ENCODE measurements at places on chromosomes 11 and 22.

DNA sequence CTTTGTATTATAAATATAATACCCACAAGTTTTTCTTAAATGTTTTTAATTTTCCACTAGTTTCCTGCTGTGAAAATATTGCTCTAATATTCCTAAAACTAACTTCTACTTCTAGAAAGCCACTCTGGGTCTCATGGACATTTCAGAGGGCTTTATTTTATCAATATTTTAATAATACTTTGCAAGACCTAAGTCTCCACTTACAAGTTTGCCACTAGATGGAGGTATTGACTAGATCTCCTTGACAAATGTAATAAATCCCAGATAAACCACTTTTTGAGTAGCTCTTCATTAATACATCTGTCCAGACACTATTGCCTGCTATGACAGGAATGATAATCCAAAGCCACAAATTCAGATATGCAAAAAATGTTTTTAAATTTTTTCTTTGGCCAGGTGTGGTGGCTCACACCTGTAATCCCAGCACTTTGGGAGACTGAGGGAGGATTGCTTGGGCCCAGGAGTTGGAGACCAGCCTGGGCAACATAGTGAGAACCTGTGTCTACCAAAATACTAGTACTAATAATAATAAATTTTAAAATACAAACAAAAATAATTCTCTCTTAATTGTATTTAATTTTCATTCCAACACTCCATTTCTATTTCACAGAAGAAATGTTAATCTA, 3.5 kb upstream of the ACAT1 start:
- peak; percentile 82 for DNase-seq

GRCh38 chr11:128335729-128336128, 251.6 kb downstream of the ETS1 start:
- DNase-seq = no peak

DNA sequence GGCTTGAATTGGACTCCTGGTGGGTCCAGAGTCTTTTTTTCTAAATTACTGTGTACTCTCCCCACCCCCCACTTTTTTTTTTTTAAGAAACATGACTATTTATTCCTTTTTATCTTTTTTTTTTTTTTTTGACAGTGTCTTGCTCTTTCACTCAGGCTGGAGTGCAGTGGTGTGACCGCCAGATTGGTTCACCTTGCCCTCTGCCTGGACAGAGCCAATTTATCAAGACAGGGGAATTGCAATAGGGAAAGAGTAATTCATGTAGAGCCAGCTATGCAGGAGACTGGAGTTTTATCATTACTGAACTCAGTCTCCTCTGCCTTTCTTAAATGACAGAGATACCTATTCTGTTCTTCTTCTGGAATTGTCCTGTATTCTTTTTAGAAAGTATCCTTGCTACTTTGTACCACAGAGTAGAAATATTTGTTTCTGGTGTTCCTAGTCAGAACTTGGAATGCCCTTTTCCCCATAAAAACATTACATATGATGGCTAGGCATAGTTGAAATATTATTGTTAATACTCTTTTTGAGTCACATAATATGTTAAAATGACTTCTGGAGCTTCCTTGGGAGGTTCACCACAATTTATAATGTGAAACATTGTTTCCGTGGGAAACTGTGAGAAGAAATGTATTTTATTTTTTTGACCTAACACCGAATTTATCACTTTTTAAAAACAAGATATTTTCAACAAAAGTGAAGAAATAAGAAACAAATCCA, 95.6 kb downstream of the UVRAG start:
- DNase-seq = no peak

- peak; percentile 97 for DNase-seq
These were observed 54.7 kb downstream of the MICAL3 start for GRCh38 chr22:17969701-17970113.

GRCh38 chr11:120168108-120168959, 30.4 kb upstream of the TRIM29 start:
- DNase-seq = peak; percentile 32

- no peak for DNase-seq
These were observed 104.7 kb upstream of the CLMP start for GRCh38 chr11:123299721-123300120.

GRCh38 chr22:19196841-19197612, 18.5 kb upstream of the SLC25A1 start:
- DNase-seq = no peak

GRCh38 chr11:36565031-36565610, 2.7 kb upstream of the RAG1 start:
- no peak for DNase-seq

DNA sequence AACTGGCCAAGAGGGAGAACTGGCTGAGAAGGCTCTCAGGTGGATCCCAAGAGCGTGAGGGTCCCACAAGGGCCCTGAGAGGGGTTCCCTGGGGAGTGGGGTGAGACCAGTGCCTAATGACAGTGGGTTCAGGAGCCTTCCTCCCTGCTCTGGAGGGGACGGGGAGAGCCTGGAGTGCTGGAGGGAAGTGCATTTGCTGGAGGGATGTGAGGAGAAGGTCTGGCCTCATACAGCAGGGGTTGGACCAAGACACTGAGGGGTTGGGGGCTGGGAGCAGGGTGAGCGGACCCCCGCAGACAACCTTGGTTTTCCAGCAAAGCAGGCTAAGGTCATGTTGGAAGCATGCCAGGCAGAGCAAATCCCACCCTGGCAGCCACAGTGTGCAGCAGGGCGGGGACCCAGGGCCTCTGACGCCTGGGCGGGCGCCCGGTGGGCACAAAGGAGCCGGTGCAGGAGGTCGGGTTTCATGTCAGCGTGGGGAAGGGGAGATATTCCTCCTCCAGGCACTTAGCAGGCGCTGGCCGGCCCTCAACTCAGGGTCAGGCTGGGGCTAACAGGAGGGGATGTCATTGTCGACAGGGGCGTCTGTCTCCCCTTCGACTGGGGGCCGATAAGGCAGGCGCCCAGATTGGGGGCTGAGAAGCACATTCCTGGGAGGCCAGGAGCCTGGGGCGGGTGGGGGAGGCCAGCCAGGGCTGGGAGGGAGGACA, 3.1 kb upstream of the DERL3 start:
- DNase-seq = no peak

GRCh38 chr11:62909107-62909894, 11.9 kb downstream of the CHRM1 start:
- peak; percentile 62 for DNase-seq

- no peak for DNase-seq
These were observed 7.2 kb downstream of the TMEM86A start for GRCh38 chr11:18705651-18706281.

DNA sequence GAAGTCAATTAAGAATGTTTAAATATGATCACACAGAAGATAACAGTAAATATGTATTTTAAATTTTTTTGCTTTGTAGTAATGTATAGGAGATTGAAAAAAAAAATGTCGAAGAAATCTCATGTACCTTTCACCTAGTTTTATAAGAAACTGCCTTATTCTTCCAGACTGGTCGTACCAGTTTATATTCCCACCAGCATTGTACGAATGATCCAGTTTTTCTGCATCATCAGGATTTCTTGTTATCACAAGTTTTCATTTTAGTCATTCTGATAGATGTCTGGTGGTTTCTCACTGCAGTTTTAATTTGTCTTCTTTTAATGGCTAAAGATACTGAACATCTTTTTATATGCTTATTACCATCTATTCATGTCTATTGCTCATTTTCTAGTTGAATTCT, 101.8 kb upstream of the CTSC start:
- no peak for DNase-seq

DNA sequence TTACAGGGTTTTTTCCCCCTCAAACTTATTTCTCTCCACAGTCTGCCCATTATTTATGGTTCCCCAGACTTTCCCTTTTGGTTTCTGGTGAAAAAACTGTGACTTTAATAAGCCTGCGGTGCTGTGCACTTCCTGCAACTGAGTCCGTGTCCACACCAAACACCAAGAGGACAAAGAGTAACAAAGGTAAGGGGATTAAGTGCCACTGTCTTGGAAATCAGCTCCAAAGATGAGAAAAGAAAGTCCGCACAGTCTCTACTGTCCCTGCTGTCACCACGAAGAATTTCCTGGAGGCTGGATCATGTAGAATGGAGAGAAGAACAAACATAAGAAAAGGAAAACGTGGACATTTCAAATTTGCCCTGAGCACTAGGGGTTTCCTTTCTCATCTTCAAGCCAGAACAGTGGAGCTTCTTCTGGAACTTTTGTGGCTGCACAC, 17.9 kb upstream of the PRAME start:
- DNase-seq = no peak

- peak; percentile 79 for DNase-seq
These were observed 40.5 kb downstream of the TPCN2 start for GRCh38 chr11:69089258-69089657.

DNA sequence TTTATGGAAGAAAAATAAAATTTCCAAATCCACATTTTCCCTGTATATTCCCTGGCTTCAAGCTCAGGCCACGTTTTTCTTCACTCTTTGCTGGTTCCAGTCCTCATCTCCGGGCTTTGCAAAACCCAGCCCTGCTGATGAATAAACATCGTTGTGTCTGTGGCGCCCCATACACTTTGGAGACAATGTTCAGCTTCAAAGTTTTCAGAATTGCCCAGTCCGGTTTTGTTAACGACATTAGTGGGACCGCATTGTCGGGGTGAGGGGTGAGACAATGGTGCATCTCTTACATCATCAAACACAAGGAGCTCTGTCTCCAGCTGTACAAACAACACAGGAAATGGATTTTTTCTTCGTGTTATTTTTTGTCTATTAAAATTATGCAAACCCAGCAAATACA, 53.4 kb upstream of the HTATIP2 start:
- no peak for DNase-seq

DNA sequence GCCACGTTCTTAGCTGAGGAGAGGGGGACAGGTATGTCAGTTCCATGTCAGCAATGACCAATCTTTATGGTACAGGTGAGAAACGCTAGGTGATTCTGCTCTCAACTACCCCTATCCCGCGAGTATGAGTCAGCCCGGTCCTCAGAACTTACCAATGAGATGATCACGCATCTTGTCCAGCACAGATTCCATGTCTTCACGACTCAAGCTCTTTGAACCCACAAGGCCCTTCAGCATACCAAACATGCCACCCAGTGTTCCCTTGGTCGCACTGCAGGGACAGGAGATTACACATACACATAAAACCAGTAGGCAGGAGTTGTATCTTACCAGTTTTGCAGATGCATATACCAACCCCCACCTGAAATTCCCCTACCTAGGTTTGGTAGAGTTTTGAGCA, 2.9 kb downstream of the SRPRA start:
- DNase-seq = peak; percentile 9

Data from fibroblast of lung (primary cell).